ENCODE measurements at places on chromosomes 7 and 10.

- no peak for DNase-seq
Measured at GRCh38 chr7:151006590-151007300, 15.9 kb downstream of the NOS3 start.

- no peak for DNase-seq
Measured at GRCh38 chr7:26195867-26196657, 4.5 kb downstream of the HNRNPA2B1 start.

- DNase-seq: peak; percentile 40
Measured at GRCh38 chr10:66783316-66783715, 142.5 kb upstream of the LRRTM3 start.

DNA sequence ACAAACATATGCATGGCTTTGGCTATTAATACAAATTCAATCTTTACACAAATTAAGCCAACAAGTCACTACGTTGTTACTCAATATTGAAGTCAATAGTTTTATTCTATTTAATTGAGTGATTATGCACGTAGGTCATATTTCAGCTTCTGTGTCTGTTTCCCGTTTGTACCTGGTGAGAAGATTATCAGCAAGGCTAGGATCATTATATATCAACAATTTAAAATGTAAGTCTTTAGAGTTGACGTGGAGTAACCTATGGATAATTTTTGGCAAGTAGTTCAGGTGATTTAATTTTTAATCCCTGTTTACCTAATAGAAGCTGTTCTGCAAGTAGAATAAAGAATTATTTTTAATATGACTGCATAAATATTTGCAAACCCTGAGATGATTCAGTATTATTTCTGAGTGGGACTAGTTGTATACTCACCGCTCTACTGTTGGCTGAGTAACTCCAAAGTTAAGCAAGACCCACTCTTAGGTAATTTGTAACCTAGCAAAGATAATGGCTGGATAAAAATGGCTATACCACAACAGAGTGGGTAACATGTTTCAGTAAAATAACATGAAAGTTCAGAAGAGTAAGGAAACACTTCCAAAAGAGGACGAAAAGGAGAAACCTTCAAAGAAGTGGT lies 161.0 kb downstream of the HGF start:
- peak; percentile 74 for DNase-seq

DNA sequence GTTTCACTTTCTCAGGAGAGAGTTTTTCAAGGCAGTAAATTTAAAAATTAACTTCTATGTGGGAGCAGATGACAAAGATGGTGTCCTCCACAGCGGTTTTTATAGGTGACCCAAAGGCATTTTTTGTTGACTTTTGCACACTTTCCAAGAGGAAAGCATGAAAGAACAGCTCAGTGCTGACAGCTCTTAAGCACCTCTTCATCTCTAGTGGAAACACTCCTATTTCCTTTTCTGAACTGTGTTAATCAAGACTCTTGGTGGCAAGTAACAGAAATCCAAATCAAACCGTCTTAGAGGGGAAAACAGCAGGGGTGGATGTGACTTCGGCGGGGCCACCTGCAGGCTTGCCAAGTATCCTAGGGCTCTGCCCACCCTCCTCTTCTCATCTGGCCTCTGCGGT lies 71.8 kb upstream of the GATA3 start:
- DNase-seq: no peak

DNA sequence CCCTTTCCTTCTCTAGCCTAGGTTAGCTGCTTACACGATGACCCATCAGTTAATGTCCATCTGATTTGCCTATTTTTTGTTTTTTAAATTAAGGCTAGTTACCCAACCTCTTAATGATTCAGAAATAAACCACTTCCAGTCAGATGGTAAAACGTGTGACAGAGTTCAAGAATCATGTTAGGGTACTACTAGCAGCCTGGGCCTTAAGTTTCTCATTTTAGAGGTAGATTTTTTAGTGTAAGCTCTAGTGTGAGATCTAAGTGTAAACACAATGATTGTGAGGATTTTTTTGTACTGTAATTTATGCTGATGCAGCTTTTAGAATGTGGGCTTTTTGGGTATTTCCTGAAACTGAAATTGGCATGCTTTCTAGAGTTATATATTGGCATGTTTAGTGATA lies 130.0 kb downstream of the CDK14 start:
- DNase-seq: peak; percentile 68

GRCh38 chr7:29478687-29479240 lies 84.9 kb upstream of the PRR15 start:
- no peak for DNase-seq

- no peak for DNase-seq
Measured at GRCh38 chr10:108014902-108015177, 850.3 kb upstream of the SORCS1 start.

DNA sequence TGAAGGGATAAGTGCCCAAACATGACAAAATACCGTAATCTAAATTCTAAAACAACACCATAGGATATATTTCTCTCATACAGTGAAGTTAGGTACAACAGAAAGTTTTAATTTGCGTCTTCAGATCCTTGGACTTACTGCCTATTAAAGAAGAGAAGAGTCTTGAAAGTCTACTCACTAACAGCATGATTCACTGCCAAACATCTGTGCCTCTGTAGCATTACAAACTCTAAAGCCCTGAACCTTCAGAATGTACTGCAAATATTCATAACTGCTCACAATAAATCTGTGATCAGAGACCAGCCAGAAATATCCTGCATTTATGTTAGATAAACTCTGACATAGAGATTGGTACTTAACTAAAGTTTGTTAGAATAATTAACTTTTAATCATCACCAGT lies 365.3 kb downstream of the PARD3 start:
- no peak for DNase-seq

DNA sequence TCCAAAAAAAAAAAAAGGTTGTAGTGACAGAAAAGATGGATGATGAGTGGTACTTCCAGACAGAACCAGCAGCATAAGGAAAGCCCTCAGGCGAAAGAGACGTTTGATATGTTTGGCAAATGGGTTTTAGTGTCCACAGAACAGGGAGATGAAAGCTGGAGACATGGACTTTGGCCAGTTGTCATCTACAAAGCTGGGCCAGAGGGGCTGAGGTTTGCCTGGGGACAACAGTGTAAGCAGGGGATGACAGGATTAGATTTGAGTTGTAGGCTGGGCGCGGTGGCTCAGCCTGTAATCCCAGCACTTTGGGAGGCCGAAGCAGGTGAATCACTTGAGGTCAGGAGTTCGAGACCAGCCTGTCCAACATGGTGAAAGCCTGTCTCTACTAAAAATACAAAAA lies 47.8 kb upstream of the ELN start:
- no peak for DNase-seq

- DNase-seq: no peak
Measured at GRCh38 chr10:62183857-62184795, 84.5 kb downstream of the RTKN2 start.

DNA sequence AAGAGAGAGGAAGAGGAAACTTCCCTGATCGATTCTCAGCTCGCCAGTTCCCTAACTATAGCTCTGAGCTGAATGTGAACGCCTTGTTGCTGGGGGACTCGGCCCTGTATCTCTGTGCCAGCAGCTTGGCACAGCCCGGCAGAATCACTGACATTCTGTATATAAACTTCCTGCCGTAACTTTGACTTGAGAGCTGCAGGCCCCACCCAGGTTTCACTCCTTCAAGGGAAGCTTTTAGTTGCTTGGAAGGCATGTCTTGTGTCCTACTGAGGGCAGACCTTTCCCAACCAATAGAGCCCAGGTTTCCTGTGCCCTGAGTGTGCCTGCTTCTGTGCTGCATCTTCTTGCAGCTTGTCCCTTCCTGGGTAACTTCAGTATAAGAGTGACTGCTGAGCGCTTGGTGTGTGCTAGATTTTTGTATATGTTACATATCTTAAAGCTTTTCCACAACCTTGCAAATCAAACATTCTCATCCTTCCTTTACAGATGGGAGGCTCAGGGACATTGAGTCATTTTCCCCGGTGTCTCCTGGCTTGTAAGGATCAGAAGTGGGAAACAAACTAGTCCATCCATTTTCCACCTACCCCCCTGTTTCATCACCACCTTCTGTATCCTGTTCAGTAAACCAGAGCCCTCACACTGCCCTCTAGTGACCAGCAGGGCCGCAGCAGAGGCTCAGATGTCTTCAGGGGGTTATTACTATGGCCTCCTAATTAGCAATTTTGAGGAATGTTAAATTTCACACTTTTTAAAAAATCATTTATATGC lies 225.2 kb upstream of the PRSS58 start:
- peak; percentile 33 for DNase-seq

GRCh38 chr7:108454674-108455550 lies 1.3 kb downstream of the NRCAM start:
- no peak for DNase-seq

DNA sequence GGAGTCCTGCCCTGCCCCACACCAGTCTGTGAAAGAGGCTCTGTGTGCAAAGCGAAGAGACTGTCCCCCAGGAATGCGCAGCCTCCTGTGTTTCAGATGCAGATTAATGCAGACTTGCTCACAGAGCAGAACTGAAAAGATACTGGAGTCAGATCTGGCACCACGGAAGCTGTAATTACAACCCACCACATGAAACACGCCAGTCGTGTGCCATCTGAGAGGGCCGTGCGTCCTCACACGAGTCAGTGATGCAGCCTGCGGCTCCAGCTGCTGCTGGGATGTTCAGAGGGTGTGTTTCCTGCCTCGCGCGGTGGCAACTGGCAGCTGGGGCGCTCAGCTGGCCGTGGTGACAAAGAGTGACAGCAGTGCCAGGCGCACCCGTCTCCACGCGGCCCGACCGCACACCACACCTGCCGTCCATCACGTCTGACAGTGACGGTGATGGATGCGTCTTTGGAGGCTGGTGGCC lies 50.0 kb downstream of the NKX6-2 start:
- no peak for DNase-seq

DNA sequence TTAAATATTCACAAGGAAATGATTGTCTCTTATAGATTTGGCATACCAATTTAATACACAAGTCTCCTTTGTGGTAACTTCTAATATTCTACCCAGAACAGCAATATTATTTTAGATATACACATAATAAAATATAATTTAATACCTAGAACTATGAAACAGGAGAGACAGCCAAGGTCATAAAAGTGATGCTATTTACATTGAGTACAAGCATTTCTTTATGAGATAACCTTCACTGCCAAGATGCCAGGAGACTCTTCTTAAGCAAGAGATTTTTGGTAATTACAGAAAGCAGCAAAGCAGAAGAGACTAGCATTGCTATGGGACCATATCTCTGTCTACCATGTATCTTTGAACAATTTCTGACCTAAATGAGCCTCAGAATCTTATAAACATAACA lies 764.6 kb upstream of the GHITM start:
- DNase-seq: no peak

DNA sequence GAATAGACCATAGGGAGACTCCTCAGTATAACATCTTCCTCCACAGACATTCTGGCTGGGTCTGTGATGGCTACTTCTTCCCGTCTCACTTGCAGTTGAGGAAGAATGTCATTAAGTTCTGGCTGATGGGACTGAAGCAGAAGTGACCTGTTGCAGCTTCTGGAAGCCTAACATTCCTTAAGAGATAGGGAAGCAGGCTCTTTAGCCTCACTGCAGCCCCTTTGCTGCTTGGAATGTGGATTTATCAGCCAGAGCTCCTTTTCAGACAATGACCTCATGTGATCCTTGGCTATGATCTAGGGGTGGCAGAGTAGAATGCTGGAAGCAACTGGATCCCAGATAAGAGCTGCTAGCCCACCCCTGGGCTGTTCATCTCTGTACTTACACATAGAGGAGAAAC lies 142.5 kb downstream of the RNF216 start:
- no peak for DNase-seq

GRCh38 chr10:120582753-120583152 lies 125.7 kb downstream of the PLPP4 start:
- no peak for DNase-seq

GRCh38 chr7:100169147-100169850 lies 882 bp upstream of the GAL3ST4 start:
- no peak for DNase-seq

GRCh38 chr7:83611776-83612175 lies 37.2 kb downstream of the SEMA3E start:
- no peak for DNase-seq

- no peak for DNase-seq
Measured at GRCh38 chr10:88999625-89000024, 9.0 kb downstream of the FAS start.

DNA sequence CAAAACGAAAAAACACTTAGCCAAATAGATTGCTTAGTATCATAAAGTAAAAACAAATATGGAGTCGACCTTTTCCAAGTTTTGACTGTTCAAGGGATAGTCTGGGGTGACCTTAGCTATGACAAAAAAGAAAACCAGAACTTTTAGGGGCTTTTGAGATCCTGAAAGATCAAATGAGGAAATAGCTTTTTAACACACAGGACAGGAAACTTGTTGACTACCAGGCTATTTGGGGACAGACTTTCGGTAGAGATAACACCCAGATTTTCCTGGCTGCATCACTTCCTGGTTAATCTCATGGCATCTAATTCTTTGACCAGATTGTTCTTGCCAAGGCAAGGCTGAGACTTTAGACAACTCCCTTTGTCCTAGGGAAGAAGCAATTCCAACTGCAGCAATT lies 34.5 kb upstream of the EGR2 start:
- no peak for DNase-seq

DNA sequence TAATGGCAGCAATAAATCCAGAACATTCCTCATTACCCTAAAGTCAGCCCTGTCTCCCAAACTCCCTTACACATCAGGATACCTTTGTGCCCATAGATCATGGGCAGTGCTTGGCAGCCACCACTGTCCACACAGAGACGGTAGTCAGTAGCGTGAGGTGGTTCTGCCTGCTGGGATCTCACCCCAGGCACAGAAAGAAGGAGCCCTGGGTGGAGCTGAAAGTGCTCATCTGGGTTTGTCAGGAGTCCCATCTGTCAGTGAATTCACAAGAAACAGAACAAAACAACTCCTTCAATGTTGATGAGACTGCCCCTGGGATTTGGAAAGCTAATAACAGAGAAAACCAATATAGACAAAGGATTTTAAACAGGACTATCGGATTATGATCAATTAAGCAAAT lies 90.2 kb upstream of the PRSS58 start:
- DNase-seq: no peak

DNA sequence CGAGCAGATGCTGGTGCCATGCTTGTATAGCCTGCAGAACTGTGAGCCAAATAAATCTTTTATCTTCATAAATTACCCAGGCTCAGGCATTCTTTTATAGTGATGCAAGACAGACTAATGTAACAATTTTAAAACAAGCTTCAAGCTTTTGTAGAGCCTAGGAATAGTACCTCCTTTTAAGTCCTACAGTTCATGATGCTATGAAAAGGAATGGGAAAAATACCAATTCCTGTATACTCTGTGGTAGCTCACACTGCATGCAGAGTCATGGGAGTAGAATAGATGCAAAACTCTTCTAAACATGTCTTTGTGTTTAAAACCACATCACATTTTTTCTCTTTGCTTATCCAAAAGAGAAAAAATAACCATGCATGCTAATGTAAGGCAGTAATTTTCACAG lies 66.6 kb upstream of the WNT16 start:
- no peak for DNase-seq

All from renal cortical epithelial cell (primary cell).